ENCODE measurements at places on chromosomes 3 and 15.

DNA sequence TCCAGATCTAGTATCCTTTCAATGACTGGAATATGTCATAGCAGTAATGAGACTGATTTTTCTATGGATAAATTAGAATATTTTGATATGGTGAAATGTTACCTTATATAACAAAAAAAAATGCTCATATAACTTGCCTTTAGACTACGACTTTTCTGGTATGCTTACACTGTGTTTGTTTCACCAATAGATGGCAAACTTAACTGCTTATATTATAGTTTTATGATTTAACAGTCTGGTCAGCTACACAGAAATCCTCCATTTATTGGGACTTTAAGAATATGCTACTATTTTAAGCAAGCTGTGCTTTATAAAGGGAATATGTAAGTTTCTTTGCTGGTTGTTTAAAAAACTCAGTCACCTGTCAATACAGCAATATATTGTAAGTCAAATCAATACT lies 205.6 kb downstream of the VGLL3 start:
- DNase-seq = no peak

GRCh38 chr3:43096761-43097160 lies 9.1 kb downstream of the POMGNT2 start:
- no peak for DNase-seq

DNA sequence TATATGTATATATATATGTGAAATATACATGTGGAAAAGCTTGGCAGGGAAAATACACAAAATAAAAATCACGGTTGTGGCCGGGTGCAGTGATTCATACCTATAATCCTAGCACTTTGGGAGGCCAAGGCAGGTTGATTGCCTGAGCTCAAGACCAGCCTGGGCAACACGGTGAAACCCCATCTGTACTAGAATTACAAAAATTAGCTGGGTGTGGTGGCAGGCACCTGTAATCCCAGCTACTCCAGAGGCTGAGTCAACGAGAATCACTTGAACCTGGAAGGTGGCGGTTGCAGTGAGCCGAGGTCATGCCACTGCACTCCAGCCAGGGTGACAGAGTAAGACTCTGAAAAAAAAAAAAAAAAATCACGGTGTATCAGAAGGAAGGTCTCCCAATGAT lies 20.8 kb upstream of the ARHGEF3 start:
- DNase-seq = no peak

DNA sequence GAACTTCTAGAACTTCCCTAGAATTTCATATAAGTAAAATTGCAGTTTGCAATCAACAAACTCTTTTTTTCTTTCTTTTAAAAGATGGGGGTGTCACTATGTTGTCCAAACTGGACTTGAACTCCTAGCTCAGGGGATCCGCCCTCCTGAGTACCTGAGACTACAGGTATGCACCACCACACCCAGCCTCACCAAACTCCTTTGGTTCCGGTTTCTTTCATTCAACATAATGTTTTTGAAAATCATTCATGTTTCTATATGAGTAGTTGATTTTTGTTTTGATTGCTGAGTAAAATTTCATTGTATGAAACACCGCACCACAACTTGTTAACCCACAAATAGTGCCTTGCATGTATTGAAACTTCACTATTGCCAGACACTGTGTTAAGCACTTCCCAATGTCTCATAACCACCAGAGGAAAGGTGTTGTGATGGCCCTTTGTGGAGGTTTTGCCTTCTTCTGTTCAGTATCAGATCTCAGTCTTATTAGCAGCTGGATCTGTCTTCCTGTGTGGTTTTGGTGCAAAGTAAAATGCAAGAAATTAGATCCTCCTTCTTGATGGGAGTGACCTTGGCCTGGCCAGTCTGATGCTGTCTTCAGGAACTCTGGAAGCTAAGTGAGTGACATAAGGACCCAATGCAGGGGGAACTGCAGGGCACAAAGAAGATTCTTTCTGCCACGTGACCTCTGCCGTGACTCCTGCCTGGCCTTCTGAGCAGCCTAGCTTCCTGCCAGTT lies 78.8 kb upstream of the UBE2E1 start:
- DNase-seq = no peak

DNA sequence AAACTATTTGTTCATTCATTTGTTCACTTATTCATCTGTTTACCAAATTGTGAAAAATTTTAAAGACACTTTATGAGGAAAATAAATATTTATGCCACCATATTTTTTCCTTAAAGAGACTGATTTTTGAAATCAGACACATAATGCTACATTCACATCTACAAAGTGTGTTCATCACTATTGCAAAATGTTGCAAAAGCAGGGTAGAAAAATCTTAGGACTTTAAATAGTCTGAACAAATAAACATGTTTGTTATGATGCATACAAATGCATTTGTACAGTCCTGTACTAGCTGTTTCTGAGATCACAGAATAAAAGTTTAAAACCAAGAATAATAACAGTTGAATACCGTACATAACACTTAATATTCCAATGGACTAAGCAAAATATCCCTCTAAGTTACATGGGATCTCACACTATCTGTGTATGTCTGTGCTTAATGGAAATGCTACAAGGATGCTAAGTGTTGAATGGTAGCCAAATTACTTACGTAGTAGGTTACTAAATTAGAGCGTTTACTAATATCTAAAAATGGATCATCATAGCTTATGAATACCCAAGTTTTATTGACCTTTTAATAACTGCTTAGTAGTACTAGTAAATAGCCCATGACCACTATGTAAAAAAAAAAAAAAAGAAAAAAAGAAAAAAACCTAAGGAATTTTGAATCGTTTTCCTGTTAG lies 25.1 kb downstream of the ATP11B start:
- DNase-seq = no peak
